Fibroblast of skin of right biceps (primary cell): ENCODE measurements at places on chromosomes 2 and 18.

DNA sequence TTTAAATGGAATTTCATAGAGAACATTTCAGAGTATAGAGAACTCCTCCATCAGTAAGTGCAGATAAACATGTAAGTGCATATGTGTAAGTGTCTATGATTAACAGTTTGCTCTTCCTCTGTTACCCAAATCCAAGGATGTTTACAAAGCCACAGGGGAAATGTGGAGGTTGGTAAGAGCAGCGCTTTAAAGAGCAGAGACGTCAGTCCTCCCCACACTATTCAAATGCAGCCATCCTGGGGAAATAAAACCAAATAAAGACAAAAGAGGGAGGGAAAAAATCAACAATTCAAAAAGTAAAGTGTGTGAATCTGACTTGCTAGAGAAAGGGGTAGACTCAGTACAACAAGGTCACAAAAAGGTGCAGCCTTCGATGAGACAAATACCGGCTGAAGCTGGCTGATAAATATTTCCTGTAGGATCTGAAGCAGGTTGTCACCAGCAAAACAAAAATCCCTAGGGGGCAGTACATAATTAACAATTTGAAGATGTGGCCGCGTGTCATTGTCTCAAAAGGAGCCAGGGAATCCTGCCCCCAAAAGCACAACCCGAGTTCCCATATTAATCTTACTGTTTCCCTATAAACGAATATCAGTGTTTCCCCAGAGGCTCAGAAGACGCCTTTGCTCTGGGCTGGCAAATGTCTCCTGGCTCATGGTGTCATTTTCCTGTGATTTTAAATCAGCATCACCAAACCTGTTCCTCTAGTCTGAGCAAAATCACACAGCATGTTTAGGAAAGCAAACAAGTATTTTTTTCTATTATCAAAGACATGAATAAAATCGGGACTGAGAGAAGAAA, 216.5 kb downstream of the CDCA7 start:
- peak; percentile 62 for DNase-seq

DNA sequence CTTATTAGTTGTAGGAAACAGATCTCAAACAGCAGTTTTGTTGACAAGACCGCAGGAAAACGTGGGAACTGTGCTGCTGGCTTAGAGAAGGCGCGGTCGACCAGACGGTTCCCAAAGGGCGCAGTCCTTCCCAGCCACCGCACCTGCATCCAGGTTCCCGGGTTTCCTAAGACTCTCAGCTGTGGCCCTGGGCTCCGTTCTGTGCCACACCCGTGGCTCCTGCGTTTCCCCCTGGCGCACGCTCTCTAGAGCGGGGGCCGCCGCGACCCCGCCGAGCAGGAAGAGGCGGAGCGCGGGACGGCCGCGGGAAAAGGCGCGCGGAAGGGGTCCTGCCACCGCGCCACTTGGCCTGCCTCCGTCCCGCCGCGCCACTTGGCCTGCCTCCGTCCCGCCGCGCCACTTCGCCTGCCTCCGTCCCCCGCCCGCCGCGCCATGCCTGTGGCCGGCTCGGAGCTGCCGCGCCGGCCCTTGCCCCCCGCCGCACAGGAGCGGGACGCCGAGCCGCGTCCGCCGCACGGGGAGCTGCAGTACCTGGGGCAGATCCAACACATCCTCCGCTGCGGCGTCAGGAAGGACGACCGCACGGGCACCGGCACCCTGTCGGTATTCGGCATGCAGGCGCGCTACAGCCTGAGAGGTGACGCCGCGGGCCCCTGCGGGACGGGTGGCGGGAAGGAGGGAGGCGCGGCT, at the start of gene TYMS:
TSS of gene TYMS (plus strand) at position 343 of the 690 bp plus-strand sequence. CDS start at position 433, 90 bp downstream.
- DNase-seq = peak; percentile 73

DNA sequence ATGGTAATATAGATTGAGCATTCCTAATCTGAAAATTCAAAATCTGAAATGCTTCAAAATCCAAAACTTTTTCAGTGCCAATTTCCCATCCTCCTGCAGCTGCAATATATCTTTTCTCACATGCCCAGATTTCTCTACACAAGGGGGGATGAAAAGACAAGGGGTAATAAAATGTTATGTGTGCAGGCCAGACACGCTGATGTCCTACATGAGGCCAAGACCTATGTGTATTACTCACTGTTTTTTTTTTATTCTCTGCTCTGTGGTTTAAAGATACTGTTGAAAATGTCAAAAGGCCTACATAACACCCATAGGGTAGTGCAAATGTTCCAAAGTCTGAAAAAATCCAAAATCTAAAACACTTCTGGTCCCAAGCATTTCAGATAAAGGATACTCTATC, 41.2 kb upstream of the CWC22 start:
- DNase-seq = peak; percentile 29

DNA sequence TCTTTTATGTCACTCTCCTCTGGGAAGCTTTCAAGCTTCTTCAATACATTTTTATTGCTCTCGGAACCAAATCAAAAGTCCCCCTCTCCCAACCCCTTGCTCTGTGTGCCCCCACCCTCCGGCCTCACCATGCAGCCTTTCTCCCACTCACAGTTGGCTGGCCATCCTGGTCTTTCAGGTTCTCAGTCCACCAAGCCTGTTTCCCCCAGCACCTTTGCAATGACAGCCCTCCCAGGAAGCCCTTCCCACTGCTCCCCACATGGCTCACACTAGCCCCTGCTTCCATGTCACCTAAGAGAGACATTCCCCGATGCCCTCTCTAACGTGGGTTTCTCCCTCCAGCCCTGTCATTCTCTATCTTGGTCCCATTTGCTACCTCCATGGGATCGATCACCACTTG, 266.6 kb downstream of the SRBD1 start:
- DNase-seq = no peak

DNA sequence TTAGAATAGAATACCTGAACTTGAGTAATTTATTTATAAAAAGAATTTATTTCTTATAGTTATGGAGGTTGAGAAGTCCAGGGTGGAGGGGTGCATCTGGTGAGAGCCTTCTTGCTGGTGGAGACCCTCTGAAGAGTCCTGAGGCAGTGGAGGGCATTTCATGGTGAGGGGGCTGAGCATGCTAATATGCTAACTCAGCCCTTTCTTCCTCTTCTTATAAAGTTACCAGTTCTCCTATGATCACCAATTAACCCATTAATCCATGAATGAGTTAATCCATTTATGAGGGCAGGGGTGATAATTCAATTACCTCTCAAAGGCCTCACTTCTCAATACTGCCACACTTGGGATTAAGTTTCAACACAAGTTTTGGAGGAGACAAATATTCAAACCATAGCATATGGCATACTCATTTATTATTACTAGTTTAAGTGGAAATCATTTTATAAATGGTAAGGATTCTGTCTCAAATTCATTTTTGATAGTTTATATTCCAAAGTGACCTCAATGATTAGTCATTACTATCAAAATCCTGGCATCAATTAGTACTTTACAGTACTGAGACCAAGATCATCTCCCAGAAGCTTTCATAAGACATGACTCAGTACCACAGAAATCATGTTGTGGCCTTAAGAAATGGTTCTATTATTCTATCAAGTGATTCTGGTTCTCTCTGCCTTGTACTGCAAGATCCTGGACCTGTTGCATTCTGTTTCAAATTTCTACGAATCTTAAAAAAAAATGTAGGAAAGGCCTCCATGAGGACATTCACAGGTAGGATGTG, 5.5 kb downstream of the ZNF396 start:
- DNase-seq = peak; percentile 67

- DNase-seq = no peak
These were observed 187.1 kb downstream of the GULP1 start for GRCh38 chr2:188478724-188479123.

- peak; percentile 49 for DNase-seq
These were observed 94.2 kb upstream of the DLX2 start for GRCh38 chr2:172196768-172197431.

DNA sequence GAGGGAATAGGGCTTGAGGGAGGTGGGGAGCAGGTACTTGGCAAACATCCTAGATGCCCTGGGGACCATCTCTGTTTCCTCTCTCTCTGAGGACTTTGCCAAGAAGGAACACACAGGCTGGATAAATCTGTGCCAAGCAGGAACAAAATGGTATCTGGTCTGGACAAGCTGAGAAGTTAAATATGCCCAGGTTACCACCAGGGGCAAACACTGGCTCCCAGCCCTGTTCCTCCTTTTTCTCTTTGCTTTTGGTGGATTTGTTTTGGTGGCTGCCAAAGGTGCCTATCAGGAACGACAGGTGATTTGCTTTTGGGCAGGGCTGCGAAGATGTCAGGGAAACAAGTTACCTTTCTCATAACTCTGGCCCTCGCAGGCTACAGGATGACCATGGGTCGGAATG, 227.5 kb upstream of the SMAD2 start:
- DNase-seq = no peak

DNA sequence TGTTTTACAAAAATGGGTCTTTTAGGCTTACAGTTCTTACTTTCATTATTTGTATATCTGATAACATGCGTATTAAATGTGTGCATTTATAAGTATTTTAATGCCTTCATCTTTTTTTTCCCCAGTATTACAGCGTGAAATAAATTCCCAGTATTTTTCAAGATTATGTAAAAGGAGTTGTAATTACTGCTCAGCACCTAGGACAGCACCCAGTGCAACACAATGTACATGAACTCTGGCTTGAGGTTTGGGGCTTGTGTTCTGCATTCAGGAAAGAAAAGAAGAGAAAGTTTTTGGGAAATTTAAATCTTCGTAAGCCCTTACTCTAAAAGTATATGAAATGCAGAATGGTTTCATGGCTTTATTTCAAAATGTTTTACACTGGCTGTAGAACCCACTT, 16.7 kb downstream of the ZNF638 start:
- DNase-seq = peak; percentile 41

DNA sequence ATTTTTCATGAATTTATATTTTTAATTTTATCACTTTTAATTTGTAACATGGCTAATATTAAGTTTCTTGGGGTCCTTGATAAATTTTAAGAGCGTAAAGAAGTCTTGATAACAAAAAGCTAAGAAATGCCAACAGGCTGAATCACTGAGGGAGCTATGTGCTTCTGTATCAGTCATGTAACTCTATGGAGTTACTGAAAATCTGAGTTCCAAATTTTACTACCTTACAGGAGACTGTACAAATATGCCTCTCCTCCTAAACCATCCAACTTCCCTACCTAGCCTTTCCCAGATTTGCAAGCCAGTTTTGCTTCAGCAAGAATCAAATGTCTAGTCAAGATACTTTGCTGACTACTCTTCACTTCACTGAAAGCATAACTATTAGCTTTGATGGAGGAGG, 35.7 kb downstream of the FEZ2 start:
- peak; percentile 84 for DNase-seq

- DNase-seq = no peak
These were observed 37.1 kb downstream of the TACR1 start for GRCh38 chr2:75162259-75162658.

- DNase-seq = no peak
These were observed 958 bp upstream of the ALLC start for GRCh38 chr2:3656762-3657721.

GRCh38 chr2:95041060-95041823, 15.7 kb downstream of the MAL start:
- DNase-seq = no peak
